AML-193 (cell line): ENCODE measurements at places on chromosomes 12 and 14.

DNA sequence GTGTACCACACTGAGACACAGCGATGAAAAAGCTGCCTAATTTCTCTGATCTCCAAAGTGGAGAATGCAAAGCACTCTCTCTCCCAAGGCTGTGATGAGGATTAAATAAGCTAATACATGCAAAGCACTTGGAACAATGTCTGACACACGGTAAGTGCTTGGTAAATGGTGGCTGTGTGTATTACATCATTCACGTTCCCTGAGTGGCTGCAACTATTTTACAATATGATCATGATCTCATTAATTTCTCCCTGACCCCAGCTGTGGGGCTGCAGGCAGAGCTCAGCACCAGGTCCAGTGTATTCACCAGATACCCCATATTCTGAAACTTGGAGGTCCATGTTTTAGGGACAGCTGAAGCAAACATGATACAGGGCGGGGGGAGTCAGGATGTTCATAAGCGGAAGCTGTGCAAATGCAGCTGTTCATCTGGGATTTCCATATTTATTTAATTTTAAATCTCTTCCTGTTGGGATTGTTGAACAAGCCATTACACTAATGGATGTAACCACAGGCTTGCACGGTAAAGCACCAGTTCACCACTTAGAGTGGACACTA lies 106.4 kb downstream of the CCDC60 start:
- no peak for DNase-seq

DNA sequence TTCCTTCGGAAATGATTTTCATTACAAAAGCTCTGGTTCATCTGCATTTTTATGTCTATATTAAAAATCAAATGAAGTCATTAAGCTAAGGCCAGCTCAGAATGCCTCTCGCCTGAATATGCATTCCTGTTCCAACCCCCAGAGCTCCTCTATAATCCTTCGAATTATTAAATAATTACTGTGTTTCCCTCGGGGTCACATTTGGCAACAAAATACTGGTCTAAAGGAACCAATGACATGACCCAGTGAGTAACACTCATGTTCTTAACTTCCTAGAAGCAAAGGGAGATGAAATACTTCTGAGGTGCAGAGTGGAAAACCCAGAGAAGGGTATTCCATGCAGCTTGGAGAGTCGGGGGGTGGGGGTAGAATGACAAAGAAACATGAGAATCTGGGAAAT lies 68.3 kb downstream of the FOXN3 start:
- DNase-seq = no peak

GRCh38 chr14:69190191-69190590 lies 1.1 kb upstream of the EXD2 start:
- DNase-seq = no peak

- DNase-seq = no peak
Measured at GRCh38 chr14:55323910-55324309, 52.7 kb downstream of the FBXO34 start.

GRCh38 chr14:92601757-92602417 lies 88.3 kb downstream of the RIN3 start:
- DNase-seq = no peak

DNA sequence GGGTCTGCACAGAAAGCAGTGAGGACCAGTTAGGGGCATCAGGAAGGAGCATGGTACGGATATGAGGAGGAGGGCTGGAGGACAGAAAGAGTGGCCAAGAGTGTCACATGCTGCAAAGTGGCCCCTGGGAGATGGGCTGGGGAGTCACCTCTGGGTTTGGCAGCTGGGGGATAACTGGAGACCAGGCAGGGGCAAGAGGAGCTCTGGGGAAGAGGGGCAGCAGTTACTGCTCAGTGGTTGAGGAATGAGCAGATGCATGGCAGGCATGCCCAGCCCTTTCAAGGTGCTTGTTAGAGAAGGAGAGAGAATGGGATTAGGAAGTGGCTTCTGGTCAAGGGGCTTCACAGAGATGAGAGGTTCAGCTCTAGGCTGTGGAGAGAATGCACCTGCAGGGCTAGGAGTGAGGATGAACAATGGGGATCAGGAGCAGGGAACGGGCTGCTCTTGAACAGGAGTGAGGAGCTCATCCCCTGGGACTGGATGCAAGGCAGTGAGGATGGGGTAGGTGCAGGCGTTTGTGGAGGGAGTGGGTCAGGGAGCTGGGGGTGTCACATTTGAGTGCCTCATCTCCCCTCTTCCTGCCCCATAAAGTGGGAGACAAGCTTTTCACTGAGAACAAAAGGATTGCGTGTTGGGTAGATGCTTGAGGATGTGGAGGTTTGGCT lies 127.5 kb downstream of the PAPOLA start:
- no peak for DNase-seq

- no peak for DNase-seq
Measured at GRCh38 chr12:62654326-62655241, 188.0 kb downstream of the MON2 start.
